ENCODE measurements at places on chromosomes 2 and 18.

DNA sequence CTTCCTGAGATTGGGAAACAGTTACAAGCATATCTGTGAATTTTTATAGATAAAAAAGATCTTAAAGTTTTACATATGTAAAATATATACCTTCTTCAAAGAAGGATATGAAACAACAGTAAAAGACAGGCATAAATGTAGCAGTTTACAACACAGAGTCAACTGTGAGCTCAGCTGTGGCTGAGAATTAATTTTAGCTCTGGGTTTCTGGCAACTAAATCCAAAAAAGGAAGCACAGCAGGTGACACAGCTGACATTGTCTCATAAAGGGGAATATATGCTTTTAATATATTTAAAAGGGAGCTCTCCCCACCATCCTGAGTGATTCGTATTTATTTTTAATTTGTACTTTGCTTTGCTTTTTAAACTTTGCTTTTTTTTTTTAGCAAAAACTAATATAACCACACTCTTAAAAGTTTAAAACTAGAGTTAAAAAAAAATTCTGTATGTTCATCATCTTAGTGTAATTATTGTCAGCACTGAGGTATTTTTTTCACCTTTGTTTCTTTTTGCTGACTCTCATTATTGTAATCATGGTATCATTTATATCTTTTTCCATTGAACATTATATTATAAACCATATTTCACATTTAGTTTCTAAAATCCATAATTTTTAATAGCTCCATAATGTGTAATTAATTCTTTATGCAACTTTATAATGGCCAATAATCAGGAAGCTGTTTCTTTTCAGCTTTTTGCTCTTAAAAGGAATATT is 6.7 kb downstream of the TUBB6 start:
- DNase-seq = no peak

DNA sequence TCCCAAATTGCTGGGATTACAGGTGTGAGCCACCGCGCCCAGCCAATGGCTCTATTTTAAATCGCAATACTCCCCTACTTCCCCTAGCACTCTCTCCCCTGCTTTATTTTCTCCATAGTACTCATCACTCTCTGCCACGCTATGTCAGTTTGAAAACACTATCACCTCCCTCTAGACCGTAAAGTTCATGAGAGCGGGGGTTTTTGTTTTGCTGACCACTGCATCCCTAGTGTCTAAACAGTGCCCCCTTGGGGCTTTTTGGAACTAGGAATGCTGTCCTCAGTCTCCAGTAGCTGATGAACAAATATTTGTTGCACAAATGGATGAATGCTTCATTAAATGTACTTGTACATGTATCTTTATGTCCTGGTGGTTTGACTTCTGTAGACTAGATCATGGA is 44.1 kb downstream of the ATOH8 start:
- DNase-seq = no peak

- no peak for DNase-seq
These were observed 97.4 kb downstream of the DIS3L2 start for GRCh38 chr2:232058931-232059330.

GRCh38 chr2:239928391-239929350 is 96.5 kb downstream of the NDUFA10 start:
- peak; percentile 61 for DNase-seq

- no peak for DNase-seq
These were observed 793.9 kb downstream of the SUCLG1 start for GRCh38 chr2:83665154-83665553.

GRCh38 chr2:52881606-52882005 is 886.0 kb upstream of the CHAC2 start:
- DNase-seq = no peak

GRCh38 chr2:165610591-165611029 is 141.1 kb downstream of the CSRNP3 start:
- no peak for DNase-seq

DNA sequence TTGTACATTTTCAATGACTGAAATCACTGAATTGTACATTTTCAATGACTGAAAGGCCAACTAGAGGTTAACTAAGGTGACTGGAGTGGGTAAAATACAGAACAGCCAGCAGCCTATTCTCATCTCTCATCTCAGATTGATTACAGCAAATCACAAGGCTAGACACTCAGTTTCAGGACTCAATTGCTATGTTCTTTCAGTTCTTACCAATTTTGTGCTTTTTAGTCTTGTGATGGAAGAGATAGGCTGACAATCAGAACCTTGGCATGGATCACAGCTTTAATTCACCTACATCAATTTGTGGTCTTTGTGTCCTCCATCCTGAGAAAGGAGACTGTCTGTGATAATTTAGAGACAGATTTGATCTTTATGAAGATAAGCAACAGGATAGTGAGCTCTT is 124.7 kb downstream of the GULP1 start:
- no peak for DNase-seq

DNA sequence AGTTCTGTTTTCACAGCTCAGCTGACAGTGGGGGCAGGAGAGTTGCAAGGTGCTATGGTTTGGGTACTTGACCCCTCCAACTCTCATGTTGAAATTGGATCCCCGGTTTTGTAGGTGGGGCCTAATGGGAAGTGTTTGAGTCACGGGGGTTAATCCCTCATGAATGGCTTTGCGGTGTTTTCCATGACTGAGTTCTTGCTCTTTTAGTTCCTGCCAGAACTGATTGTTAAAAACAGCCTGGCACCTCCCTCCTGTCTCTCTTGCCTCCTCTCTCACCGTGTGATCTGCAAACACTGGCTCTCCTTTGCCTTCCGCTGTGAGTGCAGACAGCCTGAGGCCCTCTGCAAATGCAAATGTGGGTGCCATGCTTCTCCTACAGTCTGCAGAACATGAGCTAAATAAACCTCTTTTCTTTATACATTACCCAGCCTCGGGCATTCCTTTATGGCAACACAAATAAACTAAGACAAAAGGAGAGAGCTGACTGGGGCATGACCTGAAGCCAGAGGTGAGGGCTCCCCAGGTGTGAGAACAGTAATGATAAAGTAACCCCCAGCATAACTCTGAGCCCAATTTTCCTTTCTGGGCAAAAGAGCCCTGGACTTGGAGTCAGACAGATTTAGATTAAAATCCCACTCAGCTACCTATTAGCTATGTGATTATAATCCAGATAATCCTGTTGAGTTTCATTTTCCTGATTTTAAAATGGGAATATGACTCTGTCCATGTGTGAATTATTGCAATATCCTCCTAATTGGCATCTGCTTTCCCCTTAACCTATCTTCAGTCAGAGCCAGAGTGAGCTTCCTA is 64.9 kb upstream of the CAPN13 start:
- DNase-seq = no peak

DNA sequence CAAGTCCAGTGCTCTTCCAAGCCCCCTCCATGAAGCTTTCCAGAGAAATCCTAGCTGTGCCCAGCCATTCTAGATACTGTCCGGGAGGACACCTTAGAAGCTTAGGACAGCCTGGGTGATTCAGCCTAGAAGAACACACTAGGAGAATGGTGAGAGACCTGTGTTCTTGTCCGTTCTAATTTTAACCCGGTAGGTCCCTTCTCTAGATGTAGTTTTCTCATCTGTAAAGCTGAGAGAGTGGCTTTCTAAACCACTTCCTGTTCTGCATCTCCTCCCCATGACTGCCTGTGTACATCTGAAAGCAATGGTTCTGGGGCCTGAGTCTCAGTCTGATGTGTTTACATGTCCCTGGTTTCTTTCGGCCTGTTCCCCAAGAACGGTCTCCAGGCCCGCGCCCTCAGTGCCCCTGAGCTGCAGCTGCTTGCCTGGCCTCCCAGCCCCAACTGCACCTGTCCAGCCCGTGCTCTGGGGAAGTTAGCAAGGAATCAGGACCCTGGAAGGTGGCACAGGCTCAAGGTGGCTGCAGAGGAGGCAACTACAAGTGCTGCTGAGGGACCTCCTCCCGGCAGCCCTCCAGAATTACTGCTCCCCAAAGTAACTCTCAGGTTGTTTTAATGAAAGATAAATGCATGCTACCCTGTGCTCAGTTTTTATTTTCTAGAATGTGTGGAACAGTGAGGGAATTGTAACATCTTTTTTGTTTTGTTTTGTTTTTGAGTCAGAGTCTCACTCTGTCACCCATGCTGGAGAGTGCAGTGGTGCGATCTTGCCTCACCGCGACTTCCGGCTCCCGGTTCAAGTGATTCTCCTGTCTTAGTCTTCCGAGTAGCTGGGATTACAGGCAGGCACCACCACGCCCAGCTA is 105.9 kb downstream of the LBH start:
- no peak for DNase-seq

GRCh38 chr2:174662459-174662858 is 64.9 kb upstream of the WIPF1 start:
- no peak for DNase-seq

DNA sequence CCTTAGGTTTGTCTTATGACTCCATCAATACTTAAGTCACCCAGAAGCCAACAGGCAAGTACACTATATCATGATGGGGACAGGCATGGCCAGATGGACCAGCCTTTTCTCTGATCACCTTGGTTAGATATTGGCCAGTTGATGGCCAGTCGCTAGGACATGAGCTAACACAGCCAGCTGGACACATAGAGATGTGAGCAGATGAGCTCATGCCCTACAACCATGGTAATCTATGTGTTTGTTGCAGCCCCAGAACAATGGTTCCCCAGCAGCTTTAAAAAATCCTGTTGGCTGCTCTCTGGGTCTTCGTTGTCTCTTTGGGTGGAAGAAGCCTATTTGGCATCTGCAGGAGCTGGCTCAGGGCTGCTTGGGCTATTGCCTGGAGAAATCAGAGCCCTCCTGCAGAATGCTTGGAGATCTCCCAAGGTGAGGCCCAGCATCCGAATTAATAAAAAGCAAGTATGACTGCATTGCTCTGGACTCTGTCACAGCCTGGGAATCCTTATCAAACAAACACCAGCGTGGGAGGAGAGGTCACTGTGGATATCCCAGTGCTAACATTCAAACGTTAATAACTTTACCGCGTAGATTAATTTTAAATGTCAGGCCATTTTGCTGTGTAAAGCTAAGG is 62.3 kb upstream of the KLHL29 start:
- DNase-seq = no peak

DNA sequence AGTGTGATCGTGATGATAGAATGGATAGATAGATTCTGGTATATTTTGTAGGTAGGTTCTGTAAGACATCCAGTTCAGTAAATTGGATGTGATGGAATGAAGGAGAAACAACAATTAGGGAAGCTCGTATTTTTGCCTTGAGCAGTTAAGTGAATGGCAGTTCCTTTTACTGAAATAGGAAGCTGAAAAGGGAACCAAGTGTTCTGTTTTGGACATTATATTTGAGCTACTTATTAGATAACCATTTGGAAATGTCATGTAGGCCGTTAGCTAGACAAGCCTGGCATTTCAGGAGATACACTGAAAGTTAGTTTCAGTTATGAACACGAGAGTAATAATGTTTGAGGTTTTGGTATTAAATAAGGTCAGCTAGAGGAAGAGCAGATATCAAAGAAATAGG is 41.5 kb downstream of the MARCHF7 start:
- no peak for DNase-seq

- DNase-seq = no peak
These were observed 143.5 kb downstream of the TCF4 start for GRCh38 chr18:55444536-55444935.

DNA sequence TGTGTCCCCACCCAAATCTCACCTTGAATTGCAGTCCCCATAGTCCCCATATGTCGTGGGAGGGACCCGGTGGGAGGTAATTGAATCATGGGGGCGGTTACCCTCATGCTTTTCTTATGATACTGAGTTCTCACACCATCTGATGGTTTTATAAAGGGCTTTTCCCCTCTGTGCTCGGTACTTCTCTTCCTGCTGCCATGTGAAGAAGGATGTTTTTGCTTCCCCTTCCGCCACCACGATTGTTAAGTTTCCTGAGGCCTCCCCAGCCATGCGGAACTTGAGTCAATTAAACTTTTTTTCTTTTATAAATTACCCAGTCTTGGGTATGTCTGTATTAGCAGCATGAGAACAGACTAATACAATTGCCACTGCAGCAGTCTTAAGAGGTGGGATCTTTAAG is 134.9 kb downstream of the LTBP1 start:
- DNase-seq = no peak

GRCh38 chr2:64277101-64277849 is 133.1 kb upstream of the PELI1 start:
- no peak for DNase-seq
